GM23338 (cell line): ENCODE measurements at places on chromosomes 7 and 10.

DNA sequence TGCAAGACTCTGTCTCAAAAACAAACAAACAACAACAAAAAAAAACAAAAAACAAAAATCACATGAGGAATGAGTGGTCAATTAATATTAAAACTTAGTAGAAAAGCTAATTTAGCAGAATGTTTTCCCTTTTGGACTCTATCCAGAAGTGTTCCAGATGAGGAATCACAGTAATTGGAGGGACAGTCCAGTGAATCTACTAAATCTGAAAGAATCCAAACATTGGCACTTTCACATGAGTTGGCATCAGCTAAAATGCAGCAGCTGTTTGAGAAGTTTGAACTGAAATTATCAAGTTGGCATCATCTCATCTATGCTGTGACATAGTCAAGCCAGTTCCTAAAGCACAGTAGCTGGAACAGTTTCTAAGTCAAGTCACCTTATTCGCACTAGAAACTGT, 367.8 kb downstream of the PPP1R3A start:
- no peaks in the 10 kb centered on the region for H3K27me3 ChIP-seq
- no peaks in the 10 kb centered on the region for H3K4me1 ChIP-seq

- H3K36me3 ChIP-seq: no peaks in the 10 kb centered on the region
- DNase-seq: no peak
- H3K4me3 ChIP-seq: no peak overlapping the region
- no peaks in the 10 kb centered on the region for H3K27me3 ChIP-seq
- peaks cover 4% of the 10 kb centered on the region for H3K4me1 ChIP-seq
- H3K27ac ChIP-seq: no peak overlapping the region
Observed at GRCh38 chr7:39535064-39535463, 31.1 kb upstream of the YAE1 start.

DNA sequence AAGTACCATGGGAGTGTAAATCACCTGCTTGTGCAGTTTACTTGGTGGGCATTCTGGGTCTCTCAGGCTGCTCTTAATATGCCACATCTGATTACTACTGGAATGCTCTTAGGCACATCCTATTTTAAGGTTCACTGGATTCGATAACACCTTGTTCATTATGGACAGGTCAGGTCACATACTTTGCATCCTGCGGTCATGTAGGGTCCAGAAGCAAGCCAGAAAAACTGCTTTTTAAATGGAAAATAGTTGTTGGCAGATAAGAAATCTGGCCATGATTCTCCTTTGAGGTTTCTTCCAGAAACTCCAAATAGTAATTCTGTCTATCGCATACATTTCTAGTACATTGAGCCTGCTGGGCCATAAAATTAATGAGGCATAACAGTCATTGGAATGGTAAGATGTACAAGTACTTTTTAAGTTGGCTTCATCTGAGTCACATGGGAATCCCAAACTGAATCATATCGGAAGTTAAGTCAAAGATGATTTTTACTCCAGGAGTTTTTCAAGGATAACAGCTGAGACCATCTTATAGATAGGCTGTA, 371.9 kb downstream of the LRRTM3 start:
- no peak overlapping the region for H3K4me3 ChIP-seq
- H3K4me1 ChIP-seq: no peaks in the 10 kb centered on the region
- no peak overlapping the region for H3K27ac ChIP-seq
- H3K36me3 ChIP-seq: no peaks in the 10 kb centered on the region
- no peak for DNase-seq

DNA sequence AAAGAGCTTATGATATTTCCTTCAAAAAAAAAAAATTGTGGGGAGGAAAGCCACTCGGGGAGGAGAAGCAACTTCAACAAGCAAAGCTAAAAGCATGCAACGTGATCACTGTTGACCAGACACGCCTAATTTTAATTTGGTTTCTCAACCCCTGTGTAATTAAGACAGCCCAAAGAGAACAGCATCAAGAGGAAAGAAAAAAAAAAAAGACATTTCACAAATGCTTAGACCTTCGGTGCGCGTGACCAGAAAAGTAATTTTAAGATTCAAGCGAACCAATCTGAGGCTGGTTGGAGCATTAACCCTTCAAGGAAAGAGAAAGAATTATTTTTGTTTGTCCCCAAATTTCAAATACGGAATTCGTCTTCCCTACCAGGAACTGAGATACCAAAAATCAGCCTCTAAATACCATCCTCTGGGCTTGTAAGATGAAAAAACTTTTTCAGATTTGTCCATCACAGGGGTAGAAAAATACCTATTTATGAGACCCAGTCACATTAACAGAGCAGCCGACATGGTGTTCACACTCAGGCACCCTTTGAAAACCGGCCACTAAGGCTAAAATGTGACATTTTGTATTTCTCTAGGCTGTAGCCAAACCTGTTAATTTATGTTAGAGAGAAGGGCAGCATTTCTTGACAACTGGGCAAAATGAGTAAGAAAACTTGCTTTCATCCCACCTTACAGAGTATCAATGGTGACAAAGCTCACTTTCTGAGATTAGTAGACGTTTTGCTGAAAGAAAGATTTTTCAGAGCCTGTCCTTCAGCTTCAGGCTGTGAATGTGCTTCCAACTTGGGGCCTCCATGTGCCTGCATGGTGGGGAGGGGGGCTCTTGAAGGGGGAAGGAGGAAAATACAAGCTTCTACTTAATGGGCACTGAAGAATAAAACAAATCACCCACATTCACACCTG, 179.9 kb upstream of the KLF14 start:
- no peak for DNase-seq
- H3K4me1 ChIP-seq: peaks cover 45% of the 10 kb centered on the region
- no peaks in the 10 kb centered on the region for H3K27me3 ChIP-seq
- H3K36me3 ChIP-seq: no peaks in the 10 kb centered on the region

GRCh38 chr7:135905858-135906257, 71.3 kb downstream of the MTPN start:
- H3K27me3 ChIP-seq: no peaks in the 10 kb centered on the region
- no peaks in the 10 kb centered on the region for H3K4me1 ChIP-seq
- DNase-seq: no peak
- H3K27ac ChIP-seq: no peak overlapping the region
- H3K36me3 ChIP-seq: no peaks in the 10 kb centered on the region
- no peak overlapping the region for H3K4me3 ChIP-seq
